T-cell (primary cell): ENCODE measurements at places on chromosomes 1 and 21.

DNA sequence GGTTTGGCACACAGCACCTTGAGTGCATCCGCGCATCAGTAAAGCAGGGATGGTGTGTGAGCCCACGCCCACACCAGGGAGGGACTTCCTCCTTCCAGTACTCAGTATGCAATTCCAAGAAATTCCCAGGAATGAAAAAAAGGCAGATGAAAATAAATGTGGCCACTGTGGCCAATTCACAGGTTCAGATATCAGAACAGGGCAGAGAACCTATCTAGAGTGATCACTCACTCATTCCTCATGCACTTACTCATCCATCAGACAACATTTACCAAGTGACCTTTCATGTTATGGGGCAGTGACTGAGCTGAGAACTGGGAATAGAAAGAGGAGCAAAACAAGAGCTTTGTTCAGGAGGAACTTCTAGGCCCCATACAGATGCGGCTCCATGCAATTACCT lies 113.7 kb downstream of the ZSCAN20 start:
- no peak for DNase-seq

GRCh38 chr1:224058303-224058702 lies 55.6 kb upstream of the FBXO28 start:
- no peak for DNase-seq

GRCh38 chr1:11052839-11053757 lies 6.1 kb upstream of the MASP2 start:
- DNase-seq: no peak

GRCh38 chr1:181485287-181486097 lies 2.2 kb downstream of the CACNA1E start:
- peak; percentile 23 for DNase-seq

DNA sequence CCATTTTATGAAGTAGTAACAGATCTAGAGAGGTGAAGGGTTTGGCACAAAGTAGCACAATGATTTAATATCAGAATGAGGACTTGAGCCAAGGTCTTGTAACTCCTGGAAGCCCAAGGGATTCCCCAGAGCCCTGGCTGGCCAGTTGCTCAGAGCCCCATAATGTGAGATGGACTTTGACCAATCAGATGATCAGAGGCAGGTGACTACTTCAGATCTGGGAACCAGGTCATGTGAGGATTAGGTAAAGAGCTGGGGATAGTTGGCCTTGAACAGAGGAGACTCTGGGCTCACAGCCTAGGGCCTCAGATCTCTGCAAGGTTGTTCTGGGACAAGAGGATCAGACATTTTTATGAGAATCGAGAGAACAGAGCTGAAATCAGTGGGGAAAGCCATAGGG lies 18.9 kb downstream of the SHISAL2A start:
- no peak for DNase-seq

- DNase-seq: no peak
Measured at GRCh38 chr1:217354895-217355294, 276.0 kb downstream of the GPATCH2 start.

DNA sequence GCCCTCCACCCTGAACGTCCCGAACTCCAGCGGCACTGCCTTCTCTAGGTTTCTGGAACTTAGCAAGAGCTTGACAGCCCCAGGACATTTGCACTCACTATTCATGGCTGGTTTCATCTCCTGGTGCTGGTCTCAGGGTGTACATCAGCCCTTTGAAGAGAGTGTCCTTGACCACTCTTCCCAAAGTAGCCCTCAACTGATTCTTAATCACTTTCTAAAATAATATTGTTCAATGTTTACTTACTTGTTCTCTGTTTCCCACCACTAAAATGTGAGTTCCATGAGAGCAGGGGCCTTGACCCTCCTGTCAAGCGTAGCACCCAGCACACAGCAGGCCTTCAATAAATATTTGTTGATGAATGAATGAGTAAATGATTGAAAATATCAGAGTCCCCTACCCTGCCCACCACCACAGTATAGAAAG lies 262.5 kb downstream of the RHOU start:
- no peak for DNase-seq
